ENCODE measurements at places on chromosomes 4 and X.
A peak's percentile ranks its signal among the peaks of the same experiment; 100 is the strongest.

DNA sequence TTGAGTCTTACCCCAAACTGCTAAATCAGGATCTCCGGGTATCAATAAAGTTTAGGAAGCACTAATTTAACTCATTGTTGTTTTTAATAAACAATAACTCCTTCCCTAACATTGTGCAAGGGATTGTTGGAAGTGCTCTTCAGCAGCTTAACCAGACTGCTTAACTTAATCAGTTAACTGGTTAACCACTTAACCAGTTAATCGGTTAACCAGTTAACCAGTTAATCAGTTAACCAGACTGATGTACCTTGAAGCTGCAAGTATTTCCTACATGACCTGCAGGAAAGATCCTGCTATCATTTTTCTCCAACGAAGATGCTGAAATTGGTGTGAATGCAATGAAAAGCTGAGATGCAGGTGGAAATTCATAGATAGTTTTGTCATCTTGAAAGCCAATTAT lies 40.1 kb upstream of the AP1S2 start:
- no peak for DNase-seq

DNA sequence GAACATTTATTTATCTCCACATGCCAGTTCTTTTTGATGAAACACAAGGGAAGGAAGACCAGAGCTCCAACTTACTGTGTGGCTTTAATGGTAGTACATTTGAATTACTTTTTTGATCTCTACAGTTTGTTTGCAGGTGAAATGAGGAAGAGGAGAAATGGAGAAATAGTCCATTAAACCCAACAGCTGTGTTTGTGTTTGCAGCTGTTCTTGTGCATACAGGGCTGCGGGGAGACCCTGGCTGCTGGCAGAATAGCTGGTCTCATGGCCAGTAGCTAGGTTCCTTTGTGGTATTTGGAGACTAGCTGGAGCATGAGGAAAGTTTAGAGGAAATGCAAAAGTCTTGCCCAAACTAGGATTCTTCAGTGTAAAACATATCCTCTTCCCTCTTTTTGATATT lies 374.8 kb downstream of the GPAT3 start:
- DNase-seq = no peak

DNA sequence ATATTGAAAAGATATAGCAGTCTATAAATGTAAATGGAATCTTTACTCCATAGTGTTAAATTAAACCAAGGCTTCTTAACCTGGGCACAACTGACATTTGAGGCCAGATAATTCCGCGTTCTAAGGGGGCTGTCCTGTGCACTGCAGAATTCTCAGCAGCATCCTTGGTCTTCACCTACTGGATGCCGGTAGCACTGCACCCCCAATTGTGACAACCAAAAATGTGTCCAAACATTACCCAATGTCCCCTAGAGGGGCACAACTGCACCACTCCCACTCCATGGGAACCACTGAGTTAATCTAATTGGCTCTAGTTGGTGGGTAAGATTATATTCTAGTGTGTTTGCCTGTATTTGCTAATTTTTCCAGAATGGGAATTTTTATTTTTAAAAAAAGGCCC lies 16.6 kb downstream of the AP1S2 start:
- no peak for DNase-seq

DNA sequence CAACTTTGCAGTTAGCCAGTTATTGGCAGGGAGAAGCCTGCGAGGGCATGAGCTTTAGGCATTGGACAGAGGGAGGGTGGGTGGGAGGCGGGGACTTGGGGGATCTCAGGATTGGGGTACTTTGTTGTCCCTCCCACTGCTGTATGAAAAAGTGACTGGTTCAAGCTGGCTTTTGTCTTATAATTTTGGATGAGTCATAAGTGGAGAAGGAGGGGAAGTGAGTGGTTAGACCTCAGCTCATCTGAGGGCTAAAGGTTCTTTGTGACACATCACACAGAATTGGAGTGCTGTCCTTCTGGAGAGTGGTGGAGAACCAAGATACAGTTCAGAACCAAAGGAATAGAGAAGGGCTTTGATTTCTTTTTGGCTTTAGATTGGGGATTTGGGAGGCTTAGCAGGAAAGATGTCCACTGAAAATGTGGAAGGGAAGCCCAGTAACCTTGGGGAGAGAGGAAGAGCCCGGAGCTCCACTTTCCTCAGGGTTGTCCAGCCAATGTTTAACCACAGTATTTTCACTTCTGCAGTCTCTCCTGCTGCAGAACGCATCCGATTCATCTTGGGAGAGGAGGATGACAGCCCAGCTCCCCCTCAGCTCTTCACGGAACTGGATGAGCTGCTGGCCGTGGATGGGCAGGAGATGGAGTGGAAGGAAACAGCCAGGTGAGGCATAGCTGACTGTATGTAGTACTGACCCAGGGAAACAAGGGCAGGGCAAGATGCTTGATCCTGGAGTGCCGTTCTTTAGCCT lies at the start of gene SLC4A4:
Gene SLC4A4 (plus strand): TSS at position 175 of the 748 bp plus-strand sequence.
- no peak for DNase-seq

GRCh38 chrX:103678199-103678993 lies 8.1 kb downstream of the MORF4L2 start:
- DNase-seq = no peak

- no peak for DNase-seq
Measured at GRCh38 chrX:2188330-2188792, 312.4 kb downstream of the DHRSX start.

DNA sequence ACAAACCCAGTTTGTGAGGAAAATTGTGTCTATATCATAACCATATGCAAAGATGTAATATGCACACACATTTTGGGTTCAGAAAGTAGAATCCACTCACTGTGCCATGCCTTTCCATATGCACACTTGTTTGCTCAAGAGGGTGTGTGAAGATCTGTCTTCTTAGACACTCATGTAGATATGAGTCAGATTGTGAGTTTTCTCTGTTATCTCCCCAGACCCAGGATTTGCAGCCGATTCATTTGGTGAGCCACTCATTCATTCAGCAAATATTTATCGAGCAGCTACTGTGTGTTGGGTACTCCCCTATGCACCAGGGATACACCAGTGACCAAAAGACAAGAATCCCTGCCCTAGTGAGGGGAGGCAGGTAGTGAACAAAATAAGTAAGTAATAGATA lies 81.5 kb downstream of the CLCN5 start:
- no peak for DNase-seq

DNA sequence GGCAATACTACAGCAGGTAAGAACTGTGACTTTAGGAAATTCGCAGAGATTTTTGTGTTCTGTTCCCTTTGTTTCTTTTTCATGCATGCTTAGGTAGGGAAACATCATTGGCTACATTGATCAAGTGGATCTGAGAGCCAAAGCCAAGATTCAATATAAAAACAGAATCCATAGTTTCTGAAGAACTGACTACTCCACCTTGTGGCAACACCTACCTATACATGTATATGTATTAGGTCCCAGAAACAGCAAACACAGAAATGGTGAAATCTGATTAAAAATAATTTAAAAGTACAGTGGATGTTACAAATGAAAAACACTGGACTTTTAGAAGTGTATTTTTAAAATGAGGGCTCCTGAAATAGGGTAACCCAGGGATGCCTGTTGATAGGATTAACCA lies 322.6 kb upstream of the MAOA start:
- DNase-seq = no peak

DNA sequence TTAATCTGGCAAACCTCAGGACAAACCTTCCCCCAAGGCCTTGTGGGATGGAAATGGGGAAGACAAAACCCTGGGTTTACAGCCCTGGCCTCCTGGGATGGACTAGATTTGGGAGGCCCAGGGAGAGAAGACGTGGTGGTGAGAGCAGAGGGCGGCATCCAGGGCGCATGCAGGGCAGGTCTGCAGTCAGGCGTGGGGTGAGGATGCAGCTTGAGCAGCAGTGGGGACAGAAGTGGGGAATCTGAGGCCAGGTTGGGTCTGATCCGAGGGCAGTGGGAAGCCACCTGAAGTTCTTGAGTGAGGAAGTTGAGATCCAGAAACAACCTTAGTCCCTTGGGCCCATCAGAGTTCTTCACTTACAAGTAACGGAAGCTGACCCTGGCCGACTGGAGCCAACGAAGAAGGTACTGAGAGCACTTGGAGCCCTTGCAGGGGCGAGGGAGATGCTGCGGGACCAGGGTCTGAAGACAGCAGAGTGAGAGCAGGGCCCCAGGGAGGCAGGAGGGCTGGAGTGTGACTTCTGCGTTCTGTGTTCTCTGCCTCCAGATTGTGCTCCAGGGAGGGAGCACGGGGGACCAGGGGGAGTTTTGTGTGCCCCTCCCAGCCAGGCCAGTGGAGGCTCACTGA lies 42.0 kb upstream of the GPR78 start:
- DNase-seq = no peak

- no peak for DNase-seq
Measured at GRCh38 chrX:154448484-154448883, 4.5 kb downstream of the FAM50A start.

DNA sequence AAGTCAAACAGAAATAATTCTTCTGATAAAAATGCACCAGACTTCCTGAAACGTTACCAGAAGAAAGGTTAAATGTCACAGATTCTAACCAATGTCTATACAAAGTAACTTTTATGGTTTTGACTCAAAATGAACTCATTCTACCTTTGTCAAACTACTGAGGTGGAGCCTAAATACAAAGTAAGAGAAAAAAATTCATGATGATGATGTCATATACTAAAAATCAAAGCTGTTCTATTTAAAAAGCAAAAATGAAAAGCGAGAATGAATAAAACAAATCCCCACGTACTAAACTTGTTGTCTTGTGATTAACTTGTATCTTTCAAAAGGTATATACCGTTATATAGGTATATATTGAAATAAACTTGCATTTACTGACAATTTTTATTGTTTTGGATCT lies 21.7 kb downstream of the GNPDA2 start:
- DNase-seq = no peak

GRCh38 chr4:121439669-121440068 lies 58.9 kb upstream of the QRFPR start:
- DNase-seq = no peak

- DNase-seq = no peak
Measured at GRCh38 chrX:23832721-23833120, 49.7 kb downstream of the SAT1 start.

DNA sequence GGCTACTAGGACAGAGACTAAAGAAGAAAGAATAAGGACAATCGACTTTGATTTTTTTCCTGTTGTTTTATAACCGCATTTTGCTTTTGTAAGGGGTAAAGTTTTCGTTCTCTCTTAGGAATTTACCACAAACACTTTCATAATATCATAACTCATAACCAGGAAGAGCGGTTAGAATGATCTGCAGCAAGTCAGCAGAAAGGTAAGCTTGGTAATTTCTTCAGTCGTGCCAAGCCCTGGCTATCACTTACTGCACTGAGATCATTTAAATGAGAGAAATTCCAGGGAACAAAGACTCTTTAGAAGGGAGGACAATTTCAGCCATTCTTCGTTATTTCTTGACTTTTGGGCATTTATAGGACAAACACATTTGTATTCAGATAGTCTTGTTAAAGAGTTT lies 258.1 kb downstream of the UNC5C start:
- no peak for DNase-seq

- DNase-seq = no peak
Measured at GRCh38 chrX:148185631-148186030, 204.5 kb downstream of the FMR1NB start.

DNA sequence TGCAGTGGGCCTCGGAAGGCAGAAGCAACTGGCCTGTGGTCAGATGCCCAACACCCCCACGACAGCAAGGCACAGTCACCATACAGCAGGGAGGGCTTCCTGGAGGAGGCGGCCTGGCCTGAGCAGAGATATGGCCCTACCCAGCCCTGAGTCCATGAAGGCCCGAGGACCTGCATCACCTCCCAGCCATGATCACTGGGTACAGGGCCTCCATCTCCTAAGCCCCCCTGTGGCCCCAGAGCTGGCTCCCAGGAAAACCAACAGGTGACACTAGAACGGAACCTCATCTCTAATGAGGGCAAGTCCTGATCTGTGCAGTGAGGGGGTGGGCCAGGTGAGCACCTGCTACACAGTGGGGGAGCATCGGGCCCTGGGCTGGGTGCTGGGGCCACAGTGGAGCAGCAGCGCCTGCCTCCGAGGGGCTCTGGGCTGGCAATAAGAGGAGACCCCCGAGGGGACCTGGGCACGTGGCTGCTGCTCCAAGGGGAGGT lies 26.2 kb upstream of the MXD4 start:
- no peak for DNase-seq

DNA sequence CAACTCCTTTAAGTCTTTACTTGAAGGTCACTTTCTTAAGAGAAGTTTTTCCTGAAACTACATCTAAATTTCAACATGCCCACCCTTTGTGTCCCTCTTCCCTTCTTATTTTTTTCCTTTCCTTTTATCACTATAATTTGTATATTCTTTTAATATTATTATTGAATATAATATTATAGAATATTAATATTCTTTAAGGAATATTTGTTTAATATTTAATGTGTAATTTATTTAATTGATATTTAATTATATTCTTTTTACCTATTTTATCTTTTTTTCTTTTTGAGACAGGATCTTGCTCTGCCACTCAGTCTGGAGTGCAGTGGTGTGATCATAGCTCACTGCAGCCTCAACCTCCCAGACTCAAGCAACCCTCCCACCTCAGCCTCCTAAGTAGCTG lies 114.8 kb downstream of the KDR start:
- DNase-seq = no peak

DNA sequence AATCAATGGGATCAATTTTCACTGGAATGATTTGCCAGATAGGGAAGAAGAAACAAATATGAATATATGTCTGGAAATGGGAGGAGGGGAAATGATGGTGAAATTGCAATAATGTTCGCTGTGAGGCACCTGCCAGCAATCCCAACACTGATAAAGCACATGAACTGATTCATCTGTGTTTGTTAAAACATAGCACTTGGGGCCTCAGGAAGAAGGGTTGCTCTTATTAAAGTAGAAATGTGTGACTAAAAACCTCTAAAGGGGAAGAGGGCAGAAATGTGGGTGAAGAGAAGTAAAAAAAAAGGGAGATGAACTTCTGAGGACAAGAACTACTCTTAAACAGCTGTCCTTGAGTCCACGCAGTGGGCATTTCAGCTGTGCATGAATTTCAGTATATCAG lies 101.4 kb downstream of the C4orf51 start:
- no peak for DNase-seq

GRCh38 chr4:88033309-88033708 lies 25.9 kb downstream of the PKD2 start:
- DNase-seq = peak; percentile 59

GRCh38 chrX:15619053-15619755 lies 18.4 kb upstream of the ACE2 start:
- no peak for DNase-seq

- DNase-seq = no peak
Measured at GRCh38 chr4:38442073-38442788, 221.8 kb upstream of the KLF3 start.

GRCh38 chr4:156493858-156494257 lies 477.7 kb downstream of the PDGFC start:
- DNase-seq = no peak

- no peak for DNase-seq
Measured at GRCh38 chr4:601612-602558, 23.5 kb upstream of the PDE6B start.
